NCI-H2029 treated with DMSO at 0.1 percent for 48 hours (cell line): ENCODE measurements at places on chromosomes 5 and 9.

- no peak for DNase-seq
These were observed 18.1 kb upstream of the LPCAT1 start for GRCh38 chr5:1541702-1542400.

- no peak for DNase-seq
These were observed 294.3 kb downstream of the EPB41L4A start for GRCh38 chr5:112124788-112125187.

GRCh38 chr9:15505921-15506320, 4.8 kb downstream of the PSIP1 start:
- DNase-seq = no peak

GRCh38 chr5:64794053-64794770, 25.5 kb downstream of the CWC27 start:
- DNase-seq = no peak

GRCh38 chr5:171840066-171840465, 54.4 kb downstream of the SMIM23 start:
- no peak for DNase-seq

DNA sequence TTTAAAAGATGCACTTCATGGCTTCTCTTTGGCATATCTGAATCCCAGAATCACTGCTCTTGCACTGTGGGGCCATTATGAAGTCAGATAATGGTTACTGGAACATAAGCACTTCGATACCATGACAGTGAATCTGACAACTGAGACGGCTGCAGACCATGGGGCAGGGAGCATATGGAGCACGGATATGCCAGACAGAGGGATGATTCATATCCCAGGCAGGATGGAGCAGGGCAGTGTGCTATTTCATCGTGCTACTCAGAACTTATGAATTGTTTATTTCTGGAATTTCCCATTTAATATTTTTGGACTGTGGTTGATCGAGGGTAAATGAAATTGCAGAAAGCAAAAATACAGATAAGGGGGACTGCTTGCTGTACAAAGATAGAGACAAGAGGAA, 145.0 kb downstream of the EGFLAM start:
- no peak for DNase-seq

DNA sequence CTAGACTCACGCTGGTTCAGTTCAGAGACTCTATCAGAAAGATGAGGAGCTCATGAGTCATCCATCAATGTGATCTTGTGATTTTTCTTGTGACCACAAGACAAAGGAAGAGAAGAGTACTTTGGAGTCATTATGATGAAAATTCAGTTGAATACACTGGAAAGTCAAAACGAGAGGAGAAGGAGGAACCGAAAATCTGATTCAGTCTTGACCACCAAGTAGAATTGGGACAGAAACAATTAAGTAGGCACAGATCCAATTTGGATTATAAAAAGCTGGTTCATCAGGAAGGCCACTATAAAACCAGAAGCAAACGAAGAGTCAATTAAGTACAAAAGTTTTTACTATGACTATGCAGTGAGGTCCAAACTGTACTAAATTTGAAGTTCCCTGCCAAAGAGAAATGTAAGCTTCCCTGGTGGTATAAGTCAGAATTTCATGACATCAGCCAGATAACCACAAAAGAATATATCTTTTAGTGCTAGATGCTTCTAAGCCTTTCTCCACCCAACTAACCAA, 90.9 kb downstream of the THBS4 start:
- DNase-seq = no peak

DNA sequence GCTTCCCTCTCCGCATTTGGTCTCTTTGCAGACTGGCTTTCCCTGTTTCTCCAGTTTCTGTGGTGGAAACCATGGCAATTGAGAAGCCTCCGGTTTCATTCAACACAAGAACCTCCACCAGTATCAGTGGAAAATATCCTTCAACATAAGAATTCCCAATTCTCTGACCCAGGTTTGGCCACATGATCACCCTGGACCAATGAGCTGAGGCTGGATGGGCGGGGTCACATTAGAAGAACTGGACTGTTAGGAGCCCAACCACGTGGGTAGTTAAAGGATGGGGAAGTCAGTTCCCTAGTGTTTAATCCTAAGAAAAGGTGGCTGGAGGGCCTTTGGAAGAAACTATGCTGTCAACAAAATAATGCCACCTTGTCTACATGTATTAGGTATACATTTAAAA, 336.3 kb downstream of the DMRT2 start:
- no peak for DNase-seq

DNA sequence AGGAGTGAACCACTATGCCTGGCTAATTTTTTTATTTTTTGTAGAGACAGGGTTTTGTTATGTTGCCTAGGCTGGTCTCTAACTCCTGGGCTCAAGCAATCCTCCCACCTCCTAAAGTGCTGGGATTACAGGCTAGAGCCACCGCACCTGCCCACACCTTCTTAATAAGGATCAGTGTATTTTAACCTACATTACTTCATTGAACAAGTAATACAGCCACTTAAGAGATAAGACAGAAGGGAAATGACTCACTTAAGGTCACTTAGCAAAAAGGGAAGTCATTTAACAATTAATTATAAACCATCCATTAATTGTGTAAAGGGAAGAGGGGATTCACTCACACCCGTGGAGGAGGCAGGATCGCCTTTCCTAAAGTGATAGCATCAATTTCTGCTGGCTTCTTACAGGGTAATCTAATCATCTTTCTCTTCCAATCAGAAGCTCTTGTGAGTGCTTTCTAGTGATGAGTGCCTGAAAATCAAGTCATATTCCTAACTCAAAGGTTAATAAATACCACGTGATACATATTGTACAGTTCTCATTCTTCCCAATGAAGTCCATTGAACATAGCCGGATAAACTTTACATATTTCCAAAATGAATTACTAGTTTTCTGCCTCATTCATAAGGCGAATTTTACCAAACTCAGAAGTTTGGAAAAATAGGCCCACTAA, 3.5 kb downstream of the FBXW11 start:
- DNase-seq = no peak

DNA sequence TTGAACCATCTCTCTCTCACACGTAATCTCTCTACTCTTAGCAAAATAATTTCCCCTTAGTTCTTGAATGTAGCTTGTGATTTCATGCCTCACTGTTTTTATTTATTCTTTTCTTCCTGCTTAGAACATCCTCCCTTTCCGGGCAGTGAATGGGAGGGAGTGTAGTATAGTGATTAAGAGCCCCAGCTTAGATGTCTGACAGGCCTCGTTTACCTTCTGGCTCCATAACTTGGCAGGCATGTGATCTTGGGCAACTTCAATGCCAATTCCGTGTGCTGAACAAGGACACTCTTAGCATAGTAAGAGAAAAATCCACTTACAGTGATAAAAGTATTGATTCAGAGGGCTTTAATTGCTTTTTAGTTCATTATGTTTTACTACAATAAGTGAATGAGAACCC, 96.3 kb upstream of the TNPO1 start:
- DNase-seq = no peak

GRCh38 chr9:128233817-128234406, 30.7 kb downstream of the DNM1 start:
- DNase-seq = no peak

GRCh38 chr5:55535199-55535905, 588 bp upstream of the PLPP1 start:
- DNase-seq = no peak

DNA sequence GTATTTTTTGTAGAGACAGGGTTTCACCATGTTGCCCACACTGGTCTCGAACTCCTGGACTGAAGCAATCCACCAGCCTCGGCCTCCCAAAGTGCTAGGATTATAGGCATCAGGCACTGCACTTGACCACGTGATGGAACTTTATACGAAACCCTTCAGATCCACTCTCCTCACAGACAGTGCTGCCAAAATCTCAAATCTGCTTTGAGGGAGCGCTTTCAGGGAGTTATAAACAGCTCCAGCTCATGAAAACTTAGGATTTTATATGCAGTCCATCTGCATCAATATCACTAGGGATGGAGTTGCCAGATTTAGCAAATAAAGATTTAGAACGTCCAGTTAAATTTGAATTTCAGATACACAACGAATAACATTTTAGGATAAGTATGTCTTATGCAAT, 25.0 kb upstream of the MYO10 start:
- DNase-seq = no peak

GRCh38 chr5:64518793-64519192, 13.0 kb downstream of the RGS7BP start:
- no peak for DNase-seq

DNA sequence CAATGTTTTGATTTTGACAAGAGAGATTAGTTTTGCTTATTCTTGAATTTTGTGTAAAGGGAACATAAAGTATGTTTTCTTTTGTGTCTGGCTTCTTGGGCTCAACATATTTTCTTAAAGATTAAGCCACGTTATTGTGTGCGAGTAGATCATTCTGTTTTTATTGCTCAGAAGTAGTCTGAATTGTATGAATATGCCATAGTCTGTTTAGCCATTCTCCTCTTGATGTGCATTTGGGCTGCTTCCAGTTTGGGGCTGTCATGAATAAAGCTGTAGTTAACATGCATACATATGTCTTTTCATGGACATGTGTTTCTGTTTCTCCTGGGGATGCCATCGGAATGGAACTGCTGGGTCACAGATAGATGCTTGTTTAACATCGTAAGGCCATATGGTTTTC, 198.9 kb downstream of the FANCC start:
- no peak for DNase-seq

DNA sequence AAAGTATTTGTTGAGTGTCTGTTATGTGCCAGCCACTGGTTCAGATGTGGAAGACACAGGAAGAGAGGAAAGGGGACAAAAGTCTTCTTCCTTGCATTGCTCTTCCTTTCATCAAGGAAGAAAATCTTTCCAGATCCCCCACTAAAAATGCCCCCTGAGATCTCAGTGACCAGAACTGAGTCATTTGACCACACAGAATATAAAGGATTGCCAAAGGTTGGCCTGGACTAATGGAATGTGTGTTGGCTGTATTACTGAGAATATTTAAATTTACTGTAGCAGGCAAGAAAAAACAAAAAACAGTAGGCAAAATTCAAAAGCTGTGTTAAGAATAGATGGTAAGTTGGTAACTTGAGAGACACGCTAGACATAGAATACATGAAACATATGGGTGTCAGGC, 10.0 kb upstream of the SEPTIN8 start:
- no peak for DNase-seq

DNA sequence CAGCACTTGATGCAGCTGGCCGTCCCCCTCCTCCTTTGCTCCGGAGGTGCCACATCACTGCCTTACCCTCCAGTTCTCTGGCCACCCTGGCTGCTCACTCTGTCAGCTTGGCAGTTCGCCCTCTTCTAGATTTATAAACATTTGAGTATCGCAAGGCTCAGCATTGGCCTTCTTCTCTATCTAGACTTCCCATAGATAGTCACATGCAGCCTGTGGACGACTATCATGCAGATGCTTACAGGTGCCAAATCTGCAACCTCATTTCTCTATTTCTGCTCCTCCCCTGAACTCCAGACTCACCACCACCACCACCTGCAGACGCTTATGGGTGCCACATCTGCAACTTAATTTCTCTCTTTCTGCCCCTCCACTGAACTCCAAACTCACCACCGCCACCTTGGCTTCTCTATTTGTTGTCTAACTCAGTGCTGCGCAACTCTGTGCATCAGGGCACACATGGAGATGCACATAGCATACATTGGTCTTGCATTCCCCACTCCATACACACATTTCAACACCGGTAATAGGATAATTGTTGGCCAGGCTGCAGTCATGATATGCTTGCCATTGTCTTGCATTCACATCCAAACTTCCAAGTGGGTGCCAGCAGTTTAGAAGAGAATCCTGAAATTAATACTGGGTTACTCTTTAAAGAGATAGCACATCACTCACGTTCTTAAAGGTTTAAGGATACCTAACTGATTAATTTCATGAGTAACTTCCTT, 1.9 kb upstream of the DAP start:
- no peak for DNase-seq

GRCh38 chr9:91364702-91365101, 3.0 kb upstream of the AUH start:
- DNase-seq = no peak

DNA sequence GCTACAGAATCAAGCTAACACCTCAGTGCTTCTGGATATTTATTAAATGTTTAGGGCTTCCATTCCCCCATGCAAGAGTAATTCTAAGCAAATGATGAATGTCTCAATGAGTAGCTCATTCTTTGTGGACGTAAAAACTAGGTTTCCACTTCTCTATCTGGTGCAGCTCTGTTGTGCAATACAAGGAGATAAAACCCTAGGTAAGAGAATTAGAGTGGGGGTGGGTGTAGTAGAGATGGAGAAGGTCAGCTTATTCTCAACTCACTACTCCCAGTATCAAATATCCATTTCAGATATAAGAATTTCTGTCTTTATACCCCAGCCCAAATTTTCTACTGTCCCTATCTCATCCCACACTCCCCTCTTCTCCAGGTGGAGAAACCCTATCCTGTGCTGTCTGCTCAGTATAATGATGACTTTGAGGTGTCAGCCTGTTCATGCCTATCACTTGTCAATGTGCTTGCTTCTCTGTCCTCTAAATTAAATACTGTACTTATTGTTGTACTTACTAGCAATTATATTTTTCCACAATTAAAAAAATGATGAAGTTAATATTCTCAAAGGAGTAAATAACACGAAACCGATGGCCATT, 4.3 kb upstream of the FYB1 start:
- DNase-seq = no peak

GRCh38 chr5:35478856-35479682, 138.6 kb upstream of the SPEF2 start:
- DNase-seq = peak; percentile 13

DNA sequence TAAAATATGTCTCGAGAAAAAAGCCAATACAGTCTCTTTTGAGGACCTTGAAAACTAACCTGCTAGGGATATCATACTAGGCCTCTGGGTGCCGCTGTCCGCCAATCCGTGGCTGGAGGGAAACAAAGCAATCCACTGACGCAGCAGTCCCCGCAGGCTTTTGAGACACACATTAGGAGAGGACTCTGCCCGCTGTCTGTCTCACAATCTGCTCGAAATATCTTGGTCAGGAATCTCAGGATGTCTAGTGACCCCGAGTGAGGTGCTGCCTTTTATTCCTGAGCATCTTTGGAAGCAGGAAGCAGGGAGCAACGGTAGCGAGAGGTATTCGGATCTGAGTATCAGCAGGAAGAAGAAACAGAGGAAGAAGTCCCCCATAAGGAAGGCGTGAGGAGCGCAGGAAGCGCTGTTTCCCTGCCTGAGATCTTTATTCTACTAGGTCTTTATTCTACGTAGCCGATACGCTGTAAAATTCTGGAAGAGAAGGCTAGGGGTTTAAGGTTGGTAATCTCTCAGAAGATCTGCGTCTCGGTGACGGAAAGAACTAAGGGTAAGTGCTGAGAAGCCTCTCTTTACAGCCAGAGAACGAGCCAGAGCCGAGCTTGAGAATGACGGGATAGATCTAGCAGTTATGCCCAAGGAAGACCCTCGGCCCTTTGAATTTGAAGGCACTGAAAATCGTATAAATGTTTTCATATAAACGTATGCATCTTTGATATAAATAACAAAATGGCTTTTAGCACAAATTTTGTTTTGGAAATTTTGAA, 4.0 kb upstream of the PCDHGA1 start:
- no peak for DNase-seq

DNA sequence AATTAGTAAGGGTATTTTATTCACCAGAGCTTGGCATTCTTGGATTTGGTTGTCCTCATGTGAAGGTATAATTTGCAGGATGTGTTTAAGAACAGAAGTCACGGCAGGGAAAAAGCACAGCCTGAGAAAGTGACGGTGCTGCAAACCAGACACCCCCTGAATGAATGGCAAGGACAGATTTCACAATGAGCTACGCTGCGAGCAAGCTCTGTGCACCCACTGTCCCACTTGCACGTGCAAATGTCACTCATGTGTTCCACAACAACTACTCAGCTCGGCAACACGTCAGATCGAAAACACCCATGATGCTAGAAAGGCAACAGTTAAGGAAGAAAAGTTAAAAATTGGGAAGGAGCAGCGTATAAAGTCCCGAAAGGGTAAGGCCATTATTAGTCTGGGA, 168.9 kb downstream of the ROR2 start:
- DNase-seq = no peak
